HFFc6 (cell line): ENCODE measurements at places on chromosomes 1 and 21. TPM values are rescaled to one million over a fixed set of nuclear protein-coding genes. Genes with fewer than 3 reads are reported as not detected.

DNA sequence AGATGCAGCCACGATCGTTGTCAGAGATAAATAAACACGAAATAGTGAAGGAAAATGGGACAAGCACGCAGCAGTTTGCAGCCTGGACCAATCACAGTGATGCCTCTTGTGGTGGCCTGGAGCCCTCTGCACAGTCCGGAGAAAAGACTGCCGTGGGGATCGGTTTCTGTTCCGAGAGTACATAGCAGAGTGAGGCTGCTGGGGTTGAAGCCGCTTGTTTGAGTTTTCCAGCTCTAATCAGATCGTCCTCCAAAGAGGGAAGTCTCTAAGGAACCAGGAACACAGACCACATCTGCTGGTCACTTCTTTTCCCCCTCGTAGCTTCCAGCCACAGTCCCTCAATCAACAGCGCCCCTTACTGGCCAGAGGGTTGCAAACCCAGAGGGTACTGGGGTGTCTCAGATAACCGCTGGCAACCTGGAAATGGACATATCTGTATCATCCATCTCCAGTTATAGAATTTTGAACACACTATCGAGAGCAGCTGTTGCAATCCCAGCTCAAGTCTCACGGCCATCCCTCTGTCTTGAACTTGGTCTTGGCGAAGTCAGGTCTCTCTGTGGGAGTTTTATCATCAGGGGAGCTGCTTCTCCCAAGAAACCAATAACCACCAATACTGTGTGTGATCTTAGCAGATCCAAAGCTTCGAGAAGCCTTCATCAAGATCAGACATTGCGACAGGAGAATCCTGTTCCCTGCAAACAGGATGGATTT, 57.4 kb downstream of the OLIG1 start:
- H3K4me3 ChIP-seq: peak overlapping the region; percentile 90
- no peaks in the 10 kb centered on the region for H3K36me3 ChIP-seq
- peak; percentile 54 for DNase-seq
- H3K27ac ChIP-seq: no peak overlapping the region
- H3K27me3 ChIP-seq: peaks cover 38% of the 10 kb centered on the region

- H3K4me3 ChIP-seq: no peak overlapping the region
- H3K27ac ChIP-seq: no peak overlapping the region
- H3K36me3 ChIP-seq: 0 out of 2 replicates have a peak, but pooled peaks cover 4% of the 10 kb centered on the region
- peaks cover 5% of the 10 kb centered on the region for H3K27me3 ChIP-seq
Observed at GRCh38 chr1:228285661-228286504, 78.0 kb downstream of the OBSCN start.

- H3K4me3 ChIP-seq: no peak overlapping the region
- DNase-seq: no peak
- peaks cover 24% of the 10 kb centered on the region for H3K27me3 ChIP-seq
- H3K36me3 ChIP-seq: no peaks in the 10 kb centered on the region
- no peaks in the 10 kb centered on the region for H3K4me1 ChIP-seq
Observed at GRCh38 chr1:211908453-211908852, 77.9 kb upstream of the LPGAT1 start.

DNA sequence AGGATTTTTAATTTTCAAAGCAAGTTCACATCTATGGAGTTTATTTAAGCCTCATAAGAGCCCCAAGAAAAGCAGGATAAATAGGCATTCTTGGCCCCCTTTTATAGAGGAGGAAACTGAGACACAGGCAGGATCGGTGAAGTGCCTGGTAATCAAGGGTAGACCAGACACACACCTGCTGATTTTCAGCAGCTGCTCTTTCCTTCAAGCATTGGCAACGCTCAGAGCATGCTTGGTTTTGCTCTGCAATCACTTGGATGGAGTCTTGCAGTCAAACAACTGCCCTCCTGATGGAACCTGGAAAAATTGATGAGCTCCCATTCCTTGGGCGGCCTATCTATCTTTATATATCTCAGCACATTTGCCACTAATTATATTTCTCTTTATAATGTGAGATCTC, 478.9 kb upstream of the CAMK1G start:
- no peak overlapping the region for H3K27ac ChIP-seq
- no peaks in the 10 kb centered on the region for H3K36me3 ChIP-seq
- peaks cover 5% of the 10 kb centered on the region; the same call in 1 of the 2 replicates for H3K4me1 ChIP-seq
- no peaks in the 10 kb centered on the region; the same call in 1 of the 2 replicates for H3K27me3 ChIP-seq

DNA sequence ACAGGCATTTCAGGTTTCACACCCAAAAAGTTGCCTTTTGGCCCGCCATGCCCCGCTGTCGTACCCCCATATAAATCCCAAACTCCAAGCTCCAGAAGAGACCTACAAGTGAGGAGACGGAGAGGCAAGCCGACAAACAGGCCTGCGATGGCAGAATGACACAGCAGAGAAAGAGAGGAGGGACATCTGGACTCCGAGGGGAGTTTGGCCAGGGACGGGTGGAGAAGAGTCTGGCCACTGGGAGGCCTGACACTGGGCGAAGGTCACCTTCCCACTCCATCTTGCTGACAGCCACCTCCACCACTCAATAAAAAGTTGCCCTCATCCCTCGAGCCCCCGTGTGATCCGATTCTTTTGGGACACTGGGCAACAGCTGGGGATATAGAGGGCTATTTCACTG, 1.9 kb upstream of the CFH start:
- DNase-seq: no peak
- no peaks in the 10 kb centered on the region for H3K36me3 ChIP-seq
- no peak overlapping the region; the same call in 1 of the 2 replicates for H3K27ac ChIP-seq
- H3K27me3 ChIP-seq: no peaks in the 10 kb centered on the region

LIPI gene
- total RNA-seq: not detected in 3 replicates
